Amniotic stem cell (primary cell): ENCODE measurements at places on chromosomes 11 and 22.

DNA sequence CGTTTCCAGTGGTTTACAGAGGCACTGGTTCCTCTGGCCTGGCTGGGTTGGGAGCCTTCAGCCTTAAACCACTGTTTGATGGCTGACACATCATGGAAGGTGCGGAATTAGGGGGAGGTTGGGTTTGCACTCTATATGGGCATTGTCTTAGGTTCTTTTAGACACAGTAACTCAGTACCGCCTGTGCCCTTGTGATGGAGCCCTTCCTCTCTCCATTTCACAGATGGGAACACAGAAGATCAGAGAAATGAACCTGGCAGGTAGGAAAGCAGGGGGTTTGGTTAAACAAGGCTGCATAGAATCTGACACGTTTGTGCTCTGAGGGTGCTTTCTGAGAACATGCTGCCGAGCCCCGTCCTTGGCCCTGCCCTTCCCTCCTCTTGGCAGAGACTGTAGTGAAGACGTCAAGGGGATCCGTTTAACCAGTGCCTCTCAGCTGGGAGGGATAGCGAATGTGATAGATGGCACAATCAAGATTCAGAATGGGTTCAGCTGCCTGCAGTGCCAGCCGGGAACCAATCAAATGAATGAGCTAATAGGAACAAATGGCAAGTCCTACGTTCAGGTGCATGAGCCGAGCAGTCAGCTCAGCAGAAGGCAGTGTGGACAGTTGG, 228.6 kb downstream of the TBC1D22A start:
- no peak for DNase-seq

DNA sequence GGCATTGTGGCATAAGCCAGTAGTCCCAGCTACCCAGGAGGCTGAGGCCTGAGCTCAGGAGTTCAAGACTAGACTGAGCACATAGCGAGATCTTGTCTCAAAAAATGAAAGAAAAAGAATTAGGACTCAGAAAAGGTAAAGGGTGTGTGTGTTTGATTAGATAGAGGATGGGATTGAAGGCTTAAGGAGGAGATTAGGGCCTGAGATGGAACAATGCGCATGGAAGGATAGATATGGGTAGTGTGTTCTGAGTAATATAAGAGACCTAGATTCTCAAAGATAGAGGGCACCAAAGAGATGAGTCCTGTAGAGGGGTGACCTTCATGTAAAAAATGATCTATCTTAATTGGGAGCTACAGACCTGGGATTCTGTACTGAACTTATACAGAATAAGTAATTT, 17.3 kb upstream of the RAB30 start:
- no peak for DNase-seq

- DNase-seq: no peak
Observed at GRCh38 chr11:69135420-69136363, 20.0 kb upstream of the SMIM38 start.

- no peak for DNase-seq
Observed at GRCh38 chr11:65869643-65870306, 2.8 kb downstream of the EFEMP2 start.

DNA sequence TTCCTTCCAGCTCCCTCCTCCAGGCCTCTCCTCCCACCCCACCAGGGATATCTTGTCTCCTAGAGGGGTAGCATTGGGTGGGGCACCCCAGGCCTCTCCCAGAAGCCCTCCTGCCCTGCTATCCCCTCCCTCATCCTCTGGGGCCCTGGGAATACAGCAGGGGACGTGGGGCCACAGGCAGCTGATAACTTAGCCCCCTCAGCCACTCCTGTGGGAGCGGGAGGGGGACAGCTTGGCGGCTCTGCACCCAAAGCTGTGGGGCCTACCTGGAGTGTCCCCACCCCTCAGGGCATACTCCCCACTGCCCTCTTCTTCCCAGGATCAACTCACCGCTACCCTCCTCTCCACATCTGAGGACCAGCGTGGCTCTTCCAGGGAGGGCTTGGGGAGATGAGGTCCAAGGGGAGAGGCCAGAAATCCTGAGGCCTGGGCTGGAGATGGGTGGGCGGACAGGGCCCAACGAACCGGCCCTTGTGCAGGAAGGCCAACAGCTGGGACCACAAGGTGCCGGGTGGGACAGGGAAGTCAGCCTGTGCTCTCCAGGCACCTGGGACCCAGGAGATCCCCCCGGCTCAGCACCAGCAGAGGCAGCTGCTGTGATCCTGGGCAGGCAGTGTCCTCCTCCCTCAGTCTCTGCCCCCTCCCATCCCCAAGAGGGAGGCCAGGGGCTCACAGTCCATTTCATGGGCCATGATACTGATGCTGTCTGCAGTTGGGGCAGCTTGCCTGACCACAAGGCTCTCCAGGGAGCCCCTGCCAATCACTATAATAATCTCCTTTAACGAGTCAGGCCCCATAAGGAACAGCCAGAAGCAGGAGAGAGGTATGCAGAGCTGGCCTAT, 23.2 kb downstream of the NEAT1 start:
- DNase-seq: no peak

DNA sequence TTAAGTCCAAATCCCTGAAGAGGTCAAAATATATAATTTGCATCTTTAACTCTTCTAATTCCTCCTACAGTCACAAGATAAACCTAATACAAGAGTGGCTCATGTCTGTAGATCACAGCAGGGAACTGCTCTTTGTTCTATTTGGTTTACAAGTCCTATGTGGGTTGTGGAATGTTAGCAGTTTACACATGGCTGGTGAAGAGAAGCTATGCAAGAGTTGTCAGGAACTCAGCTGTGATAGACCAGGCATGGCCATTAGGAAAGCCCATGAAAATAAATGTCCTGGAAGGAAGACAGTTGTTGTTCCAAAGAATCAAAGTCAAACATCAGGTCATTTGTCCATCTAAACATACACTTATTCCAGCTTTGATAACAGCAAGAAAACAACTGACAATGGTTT, 312.4 kb upstream of the PITPNB start:
- DNase-seq: no peak

GRCh38 chr22:32375678-32376450, 18.2 kb downstream of the RFPL3 start:
- DNase-seq: no peak

DNA sequence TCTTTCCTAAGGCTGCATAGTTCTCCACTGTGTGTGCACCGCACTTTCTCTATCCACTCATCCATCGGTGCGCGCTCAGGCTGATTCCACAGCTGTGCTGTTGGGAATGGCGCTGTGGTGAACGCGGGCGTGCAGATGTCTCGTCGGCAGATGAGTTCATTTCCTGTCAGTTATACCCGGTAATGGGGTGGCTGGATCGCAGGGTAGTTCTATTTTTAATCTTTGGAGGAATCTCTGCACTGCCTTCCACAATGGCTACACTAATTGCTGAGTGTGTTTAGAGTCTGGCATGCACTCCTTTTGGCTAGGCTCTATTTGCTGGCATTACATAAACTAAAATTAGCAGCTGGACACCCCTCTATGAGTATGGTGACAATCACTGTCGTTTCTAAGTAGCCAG, 27.9 kb upstream of the KRTAP5-7 start:
- DNase-seq: no peak

- DNase-seq: no peak
Observed at GRCh38 chr11:61883327-61883726, 8.0 kb downstream of the FADS3 start.

DNA sequence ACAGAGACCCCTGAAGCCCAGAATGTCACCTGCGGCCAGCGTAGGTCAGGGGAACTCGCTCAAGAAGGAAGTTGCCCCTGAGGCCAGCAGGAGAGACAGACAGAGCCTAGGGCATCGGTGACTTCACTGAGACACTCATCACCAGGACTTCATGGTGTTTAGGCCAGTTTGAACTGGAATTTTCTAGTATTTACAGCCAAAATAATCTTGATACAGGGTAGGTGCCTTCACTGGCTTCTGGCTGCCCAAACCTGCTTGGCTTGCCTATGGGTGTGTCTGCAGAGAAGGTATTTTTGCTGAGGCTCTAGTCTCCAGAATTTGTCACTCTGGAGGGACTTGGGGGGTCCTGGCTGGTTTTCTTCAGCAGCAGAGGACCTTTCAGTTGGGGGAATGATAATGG, 86.6 kb downstream of the FBXO7 start:
- DNase-seq: no peak

- DNase-seq: no peak
Observed at GRCh38 chr22:35197071-35197470, 60.2 kb upstream of the HMGXB4 start.

DNA sequence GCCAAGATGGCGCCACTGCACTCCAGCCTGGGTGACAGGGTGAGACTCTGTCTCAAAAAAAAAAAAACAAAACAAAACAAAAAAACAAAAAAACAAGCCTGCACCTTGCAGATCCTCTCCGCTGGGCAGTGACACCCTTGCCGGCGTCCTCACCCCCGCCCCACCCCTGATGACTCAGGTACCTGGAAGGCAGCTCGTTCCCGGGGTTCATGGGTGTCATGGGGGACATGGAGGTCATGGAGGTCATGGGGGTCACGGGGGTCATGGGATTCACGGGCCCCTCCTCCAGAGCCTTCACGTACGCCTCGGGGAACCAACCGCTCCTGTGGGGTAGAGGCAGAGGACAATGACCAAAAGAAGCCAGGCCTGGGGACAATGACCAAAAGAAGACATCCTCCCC, 3.0 kb upstream of the SLC16A8 start:
- DNase-seq: no peak

- no peak for DNase-seq
Observed at GRCh38 chr11:111730871-111731591, 35.2 kb downstream of the PPP2R1B start.

- DNase-seq: no peak
Observed at GRCh38 chr22:19824212-19824925, 30.3 kb downstream of the GNB1L start.

GRCh38 chr11:132047167-132047566, 676.8 kb downstream of the NTM start:
- no peak for DNase-seq

- no peak for DNase-seq
Observed at GRCh38 chr11:120740380-120740779, 228.8 kb downstream of the GRIK4 start.

- no peak for DNase-seq
Observed at GRCh38 chr11:44607319-44607962, 42.0 kb downstream of the CD82 start.

DNA sequence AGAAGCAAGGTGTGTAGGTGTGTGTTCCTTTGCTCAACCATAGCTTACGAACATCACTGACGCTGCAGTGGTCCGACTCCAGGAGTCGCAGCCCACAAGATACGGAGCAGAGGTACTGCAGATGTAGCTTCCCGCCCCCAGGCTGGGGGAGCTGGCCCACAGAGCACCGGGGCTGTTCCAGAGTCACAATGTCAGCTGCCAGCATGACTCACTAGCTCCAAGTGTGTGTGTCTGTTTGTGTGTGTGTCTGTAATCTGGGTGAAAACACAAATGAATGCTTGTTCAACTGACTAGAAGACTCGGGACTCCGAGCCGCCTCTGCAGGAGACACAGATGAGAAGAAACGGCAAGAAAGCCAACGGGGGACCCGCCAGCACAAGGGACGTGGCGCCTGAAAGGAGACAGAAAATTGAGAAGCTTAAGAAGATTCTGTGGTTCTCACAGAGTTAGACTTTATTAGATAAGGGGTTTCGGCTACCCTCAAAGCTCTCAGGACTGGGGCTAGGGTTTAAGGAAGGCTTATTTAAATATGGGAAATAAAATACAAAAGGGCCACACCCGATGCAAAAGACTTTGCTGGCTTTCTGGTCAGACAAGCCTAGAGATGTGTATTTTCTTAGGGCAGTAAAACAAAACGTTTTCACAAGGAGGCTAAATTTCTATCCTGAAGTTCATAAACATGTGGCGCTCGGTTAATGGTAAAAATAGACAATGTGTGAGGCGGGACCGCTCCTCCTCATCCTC, 10.7 kb downstream of the VSIG10L2 start:
- DNase-seq: no peak

GRCh38 chr22:36111316-36111715, 49.2 kb downstream of the APOL3 start:
- no peak for DNase-seq

- DNase-seq: no peak
Observed at GRCh38 chr11:130179396-130180306, 20.1 kb downstream of the ST14 start.

GRCh38 chr11:76689313-76690260, 19.0 kb upstream of the LRRC32 start:
- DNase-seq: no peak

- no peak for DNase-seq
Observed at GRCh38 chr11:61041755-61042518, 60.4 kb upstream of the CD5 start.

- no peak for DNase-seq
Observed at GRCh38 chr22:40594924-40595323, 41.6 kb downstream of the MRTFA start.

- no peak for DNase-seq
Observed at GRCh38 chr11:116930177-116930576, 92.8 kb upstream of the APOA1 start.

GRCh38 chr22:35307892-35308291, 8.2 kb downstream of the TOM1 start:
- no peak for DNase-seq

DNA sequence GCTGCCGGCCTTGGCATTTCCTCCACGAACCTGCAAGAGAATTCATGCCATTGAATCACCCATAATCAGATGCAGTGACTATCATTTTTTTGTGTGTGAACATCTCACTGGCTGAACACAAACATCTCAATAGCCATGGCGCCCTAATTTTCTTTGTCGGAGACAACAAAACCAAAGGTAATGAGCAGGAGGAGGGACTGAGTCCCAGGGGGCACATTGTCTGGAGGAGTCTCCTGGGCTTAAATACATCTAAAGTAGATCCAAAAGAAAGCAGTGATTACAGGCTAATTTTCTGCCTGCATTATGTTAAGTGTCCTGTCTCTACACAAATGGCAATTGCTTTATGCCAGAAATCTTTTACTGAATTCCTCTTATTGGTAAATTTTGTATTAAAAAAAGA, 113.5 kb downstream of the NTM start:
- no peak for DNase-seq

- DNase-seq: no peak
Observed at GRCh38 chr11:117107701-117108590, 9.7 kb upstream of the SIK3 start.

DNA sequence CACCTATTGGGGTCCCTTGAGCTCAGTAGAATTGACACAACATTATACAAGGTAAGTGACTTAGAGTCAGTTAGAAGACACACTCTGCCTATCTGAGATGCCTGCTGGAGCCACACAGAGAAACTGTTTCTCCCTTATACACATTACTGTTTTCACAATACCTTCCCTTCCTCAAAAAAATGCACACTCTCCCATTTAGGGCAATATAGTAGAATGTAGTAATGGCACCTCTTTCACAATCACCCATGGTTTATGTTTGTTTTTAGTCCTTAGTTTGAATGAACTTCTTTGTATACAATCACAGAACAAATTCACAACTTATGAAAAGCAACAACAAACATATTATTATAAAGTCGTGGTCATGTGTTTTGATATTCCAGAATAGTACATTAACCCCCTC, 14.3 kb downstream of the OR52H1 start:
- no peak for DNase-seq
